ENCODE measurements at places on chromosomes 5 and 9. TPM values are rescaled to one million over a fixed set of nuclear protein-coding genes. Genes with fewer than 3 reads are reported as not detected.

MYOT gene
- 0.10 TPM for total RNA-seq

- no peak for DNase-seq
Measured at GRCh38 chr9:126514037-126514821, 99.5 kb upstream of the LMX1B start.

DNA sequence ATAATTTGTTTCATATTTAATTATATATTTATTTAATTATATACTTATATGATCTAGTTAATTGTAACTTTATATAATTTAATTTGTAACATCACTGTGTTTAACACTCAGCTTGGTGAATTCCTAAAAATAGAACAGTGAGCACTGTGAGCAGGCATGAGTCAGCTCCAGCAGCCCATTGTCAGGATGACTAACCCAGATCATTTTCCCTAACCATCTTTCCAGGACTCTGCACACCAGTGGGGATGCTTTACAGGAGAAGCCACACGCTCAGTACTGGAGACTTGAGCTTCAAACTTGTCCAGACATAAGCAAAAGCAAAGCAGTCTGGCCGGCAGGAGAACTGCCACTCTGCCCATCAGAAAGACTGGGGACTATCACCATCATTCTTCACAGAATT is 446.2 kb upstream of the TRPC7 start:
- no peak for DNase-seq

GRCh38 chr5:68441309-68442073 is 225.9 kb downstream of the PIK3R1 start:
- no peak for DNase-seq

GRCh38 chr5:89105836-89106235 is 222.9 kb upstream of the MEF2C start:
- no peak for DNase-seq

- DNase-seq = no peak
Measured at GRCh38 chr5:84685121-84685894, 300.6 kb upstream of the EDIL3 start.

STPG3 gene
- total RNA-seq = not detected

DNA sequence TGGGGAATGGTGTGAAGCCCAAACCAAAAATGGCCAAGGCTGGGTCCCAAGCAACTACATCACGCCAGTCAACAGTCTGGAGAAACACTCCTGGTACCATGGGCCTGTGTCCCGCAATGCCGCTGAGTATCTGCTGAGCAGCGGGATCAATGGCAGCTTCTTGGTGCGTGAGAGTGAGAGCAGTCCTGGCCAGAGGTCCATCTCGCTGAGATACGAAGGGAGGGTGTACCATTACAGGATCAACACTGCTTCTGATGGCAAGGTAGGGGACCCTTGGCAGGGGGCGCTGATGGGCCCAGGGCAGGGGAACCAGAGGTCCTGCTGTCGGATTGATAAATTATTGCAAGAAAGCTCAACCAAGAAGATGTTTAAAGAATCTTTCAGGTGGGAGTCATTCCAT is 19.8 kb downstream of the ABL1 start:
- no peak for DNase-seq

FOXI1 gene
- not detected for total RNA-seq

PCDHAC1 gene
- not detected for total RNA-seq

NEUROG1 gene
- not detected for total RNA-seq

DNA sequence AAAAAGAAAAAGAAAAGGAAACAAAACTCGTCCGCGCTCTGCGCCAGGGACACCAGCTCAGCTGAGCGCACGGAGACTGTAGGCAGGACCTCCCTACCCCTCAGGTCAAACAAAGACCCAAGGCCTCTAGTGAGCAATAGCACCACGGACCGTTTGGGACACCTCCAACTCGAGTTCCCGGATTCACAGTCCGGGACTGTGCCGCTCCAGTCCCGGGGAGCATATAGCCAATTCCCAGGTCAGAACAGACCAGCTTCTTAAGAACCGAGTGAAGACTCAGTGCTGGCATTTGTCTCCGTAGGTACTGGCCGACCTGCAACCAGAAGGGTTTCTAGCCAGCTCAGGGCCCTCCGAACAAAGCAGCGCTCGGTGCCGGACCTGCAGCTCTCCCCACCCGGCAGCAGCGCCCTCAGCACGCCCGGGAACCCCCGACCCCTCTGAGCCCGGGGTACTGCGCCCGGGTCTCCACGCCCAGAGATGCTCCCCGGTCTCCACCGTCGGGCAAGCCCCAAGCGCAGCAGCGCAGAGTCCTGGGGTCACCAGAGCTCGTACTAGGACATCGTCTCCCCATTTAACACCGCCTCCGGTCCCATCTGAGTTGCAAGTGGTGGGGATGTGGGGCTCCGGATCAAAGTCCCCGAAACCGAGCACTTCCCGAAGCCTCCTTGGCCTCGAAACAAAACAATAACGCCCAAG is 591 bp downstream of the ABCA1 start:
- peak; percentile 57 for DNase-seq

ARHGEF39 gene
- total RNA-seq = 16.2 TPM

DNA sequence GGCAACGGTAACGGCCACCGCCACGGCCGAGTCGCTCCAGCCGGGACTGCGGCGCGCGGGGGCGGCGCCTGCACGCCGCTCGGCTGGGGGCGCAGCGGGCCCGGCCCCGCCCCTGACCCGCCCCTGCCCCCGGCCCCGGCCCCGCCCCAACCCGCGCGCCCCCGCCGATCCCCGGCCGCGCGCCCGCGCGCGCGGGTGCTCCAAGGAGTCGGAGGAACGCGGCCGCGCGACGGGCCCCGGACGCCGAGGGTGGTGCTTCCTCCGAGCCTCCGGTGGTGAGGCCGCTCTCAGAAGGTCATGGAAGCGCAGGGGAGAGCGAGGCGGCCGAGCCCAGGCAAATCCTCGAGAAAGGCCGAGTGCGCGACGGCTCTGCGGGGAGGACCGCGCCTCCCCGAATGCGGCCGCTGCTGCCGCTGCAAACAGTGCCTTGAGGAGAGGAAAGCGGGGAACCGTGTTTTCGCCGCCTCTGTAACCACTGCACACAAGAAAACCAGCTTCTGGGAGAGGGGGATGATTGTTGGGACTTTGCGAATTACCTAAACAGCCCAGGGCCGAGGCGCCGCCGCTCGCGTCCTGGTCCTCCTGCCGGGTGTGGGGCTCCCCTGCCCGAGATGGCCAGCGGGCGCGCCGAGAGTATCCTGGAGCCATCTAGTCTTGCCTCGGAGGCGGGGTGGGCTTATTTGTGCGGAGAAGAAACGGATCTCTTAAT is at the start of gene LIFR:
Gene LIFR, minus strand, starts transcription at position 48 of the 709 bp plus-strand sequence. CDS start 25,999 bp downstream, outside the sequence.
- DNase-seq = no peak

SLIT3 gene
- total RNA-seq = not detected

DNA sequence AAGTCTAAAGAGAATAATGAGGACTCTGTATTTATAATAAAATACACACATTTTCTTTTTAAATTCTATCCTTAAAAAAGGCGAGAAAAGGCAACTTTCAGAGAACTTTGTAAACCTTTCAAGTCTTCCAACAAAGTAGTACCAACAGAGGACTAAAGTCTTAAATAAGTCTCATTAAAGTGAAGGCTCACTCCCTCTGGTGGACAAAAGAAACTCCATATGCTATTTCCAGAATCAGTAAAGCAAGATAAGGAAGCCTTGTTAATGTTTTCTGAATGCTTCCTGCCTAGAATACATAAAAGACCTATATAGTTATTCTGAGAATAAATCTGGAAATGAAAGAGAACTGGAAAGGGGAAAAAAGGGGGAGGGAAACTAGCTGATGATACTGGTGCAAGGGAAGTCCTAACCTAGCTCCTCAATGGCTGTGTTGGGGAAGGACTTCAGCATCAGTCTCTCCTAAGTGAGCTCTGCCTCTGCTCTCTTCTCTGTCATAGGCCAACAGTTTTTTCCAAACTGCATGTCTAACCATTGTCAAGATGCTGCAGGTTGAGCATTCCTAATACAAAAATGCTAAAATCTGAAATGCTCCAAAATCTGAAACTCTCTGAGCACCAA is 7.2 kb downstream of the HMGCS1 start:
- peak; percentile 89 for DNase-seq

DNA sequence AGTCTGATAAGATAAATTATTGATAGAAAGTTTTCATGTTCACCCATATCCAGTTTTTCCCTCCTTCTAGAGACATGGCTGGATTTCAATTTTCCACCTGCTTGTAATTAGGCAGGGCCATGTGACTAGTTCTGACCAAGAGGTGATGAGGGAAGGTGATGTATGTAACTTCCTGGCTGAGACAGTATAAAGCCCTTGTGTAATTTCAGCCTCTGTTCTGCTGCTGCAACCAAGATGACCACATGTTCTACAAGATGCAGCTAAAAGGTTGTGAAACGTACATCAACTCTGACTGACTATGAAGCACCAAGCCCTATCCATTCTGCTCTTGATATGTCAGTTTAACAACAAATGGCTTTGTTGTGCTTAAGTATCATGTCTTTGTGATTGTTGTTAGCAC is 376.5 kb upstream of the DAB2 start:
- no peak for DNase-seq

GABRB2 gene
- not detected for total RNA-seq

SGCD gene
- total RNA-seq = not detected

DNA sequence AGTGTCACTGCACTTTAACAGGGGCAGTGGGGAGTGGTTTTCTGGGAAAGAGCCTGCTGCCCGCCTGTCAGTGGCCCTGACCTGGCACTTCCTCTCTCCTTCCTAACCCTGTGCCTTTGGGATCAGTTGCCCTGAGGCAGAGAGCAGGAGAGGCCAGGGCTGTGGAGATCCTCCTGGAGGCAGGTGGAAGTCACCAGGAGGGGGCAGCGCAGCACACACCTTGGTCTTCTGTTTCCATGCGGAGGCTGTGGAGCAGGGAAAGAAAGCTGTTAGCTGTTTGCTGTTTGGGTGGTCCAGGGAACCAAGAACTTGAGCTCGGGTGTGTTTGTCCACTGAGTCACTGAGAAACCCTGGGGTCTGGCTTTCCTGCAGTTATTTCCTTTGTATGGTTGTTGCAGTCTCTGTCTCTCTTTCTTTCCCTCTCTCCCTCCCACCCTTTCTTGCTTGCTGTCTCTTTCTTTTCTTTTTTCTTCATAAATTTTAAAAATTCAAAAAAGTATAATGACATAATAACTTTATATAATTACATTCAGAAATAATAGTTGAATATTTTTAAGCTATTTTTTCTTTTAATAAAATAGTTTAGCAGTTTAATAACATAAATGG is 28.1 kb downstream of the NTRK2 start:
- peak; percentile 59 for DNase-seq

ZNF658 gene
- total RNA-seq = 0.08 TPM

DNA sequence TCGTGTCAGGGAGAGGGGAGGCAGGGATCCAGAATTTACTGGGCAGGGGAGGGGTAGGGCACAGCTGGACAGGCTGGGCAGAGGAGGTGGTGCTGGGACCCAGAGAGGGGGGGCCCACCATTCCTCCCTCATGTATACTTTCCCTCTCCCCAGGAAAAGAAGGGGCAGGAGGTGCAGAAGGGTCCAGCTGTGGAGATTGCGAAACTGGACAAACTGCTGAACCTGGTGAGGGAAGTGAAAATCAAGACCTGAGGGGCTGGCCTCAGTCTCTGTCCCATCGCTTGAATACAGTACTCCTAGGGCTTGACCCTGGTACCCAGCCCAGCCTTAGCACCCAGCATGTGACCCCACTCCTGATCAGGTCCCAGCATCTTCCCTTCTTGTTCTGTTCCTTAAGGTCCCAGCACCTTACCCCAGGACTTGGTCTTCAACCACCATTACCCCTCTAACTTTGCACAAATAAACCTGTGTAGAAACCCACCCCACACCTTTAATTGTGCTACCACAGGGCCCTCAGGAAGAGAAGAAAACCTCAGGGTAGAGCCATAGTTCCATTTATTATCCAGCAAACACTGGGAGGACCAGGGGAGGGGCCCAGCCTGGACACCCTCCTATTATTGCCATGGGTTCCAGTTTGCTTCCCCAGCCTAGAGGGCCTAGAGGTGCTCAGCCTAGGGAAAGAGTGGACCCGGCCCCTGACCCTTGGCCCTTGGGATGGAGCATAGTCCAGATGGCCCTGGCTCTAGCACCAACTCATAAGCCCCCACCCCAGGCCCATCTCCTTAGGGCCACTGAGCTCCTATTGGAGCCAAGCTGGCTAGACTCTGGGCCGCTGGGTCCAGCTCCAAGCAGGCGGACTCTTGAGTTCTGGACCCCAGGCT is 2.0 kb downstream of the ENHO start:
- no peak for DNase-seq

DNA sequence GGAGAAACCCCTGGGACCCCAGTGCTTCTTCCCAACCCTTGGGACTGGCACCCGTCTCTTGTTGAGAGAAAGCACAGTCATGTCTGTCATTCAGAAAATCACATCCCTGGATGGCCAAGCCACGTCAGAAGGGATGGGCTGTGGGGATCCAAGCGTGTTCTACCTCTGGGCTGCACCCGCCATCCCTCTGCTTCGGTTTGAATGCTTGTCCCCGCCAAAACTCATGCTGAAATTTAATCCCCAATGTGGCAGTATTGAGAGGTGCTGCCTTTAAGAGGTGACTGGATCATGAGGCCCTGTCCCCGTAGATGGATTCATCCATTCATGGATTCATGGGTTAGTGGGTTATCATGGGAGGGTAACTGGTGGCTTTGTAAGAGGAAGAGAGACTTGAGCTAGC is 27.0 kb downstream of the CEL start:
- DNase-seq = no peak

DNA sequence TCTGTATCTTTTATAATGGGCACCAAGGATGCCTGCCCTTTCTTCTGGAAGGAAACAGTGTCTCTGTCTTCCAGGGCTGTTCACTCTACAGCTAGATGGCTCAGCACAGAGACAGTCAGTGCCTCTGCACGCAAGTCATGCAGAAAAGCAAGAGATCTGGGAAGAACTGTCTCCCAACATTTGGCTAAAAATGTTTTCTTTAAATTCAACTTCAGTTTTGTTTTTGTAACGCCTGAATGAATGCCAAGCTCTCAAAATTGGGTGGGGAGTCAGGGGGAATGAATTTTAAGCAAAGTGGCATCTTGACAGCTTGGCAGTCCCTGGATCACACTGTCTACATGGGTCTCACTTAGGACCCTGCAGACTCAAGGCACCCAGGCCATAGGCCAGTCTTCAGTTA is 12.6 kb downstream of the OLFML2A start:
- DNase-seq = no peak

DNA sequence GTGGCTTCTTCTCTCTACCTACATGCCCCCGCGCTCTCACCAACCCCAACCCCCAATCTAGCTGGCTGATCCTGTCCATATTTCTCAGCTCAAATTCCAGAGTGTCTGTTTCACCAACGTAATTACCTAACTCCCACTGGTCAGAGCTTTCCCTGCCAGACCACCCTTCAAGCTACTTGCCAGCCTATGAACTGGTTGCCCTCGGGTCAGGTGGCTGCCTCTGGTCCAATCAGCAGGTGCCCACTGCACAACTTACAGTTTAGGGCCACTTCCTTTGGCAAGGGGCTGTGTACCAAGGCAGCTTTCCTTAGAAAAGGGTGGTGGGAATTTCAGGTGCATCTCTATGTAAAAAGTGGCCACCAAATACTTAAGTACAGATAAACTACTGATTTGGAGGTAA is 92.2 kb upstream of the SLC30A5 start:
- no peak for DNase-seq
